Activated naive CD4-positive, alpha-beta T cell (primary cell): ENCODE measurements at places on chromosomes 7 and 10.
A peak's percentile ranks its signal among the peaks of the same experiment; 100 is the strongest.

GRCh38 chr10:30778769-30779168 is 149.2 kb upstream of the LYZL2 start:
- no peak for DNase-seq

DNA sequence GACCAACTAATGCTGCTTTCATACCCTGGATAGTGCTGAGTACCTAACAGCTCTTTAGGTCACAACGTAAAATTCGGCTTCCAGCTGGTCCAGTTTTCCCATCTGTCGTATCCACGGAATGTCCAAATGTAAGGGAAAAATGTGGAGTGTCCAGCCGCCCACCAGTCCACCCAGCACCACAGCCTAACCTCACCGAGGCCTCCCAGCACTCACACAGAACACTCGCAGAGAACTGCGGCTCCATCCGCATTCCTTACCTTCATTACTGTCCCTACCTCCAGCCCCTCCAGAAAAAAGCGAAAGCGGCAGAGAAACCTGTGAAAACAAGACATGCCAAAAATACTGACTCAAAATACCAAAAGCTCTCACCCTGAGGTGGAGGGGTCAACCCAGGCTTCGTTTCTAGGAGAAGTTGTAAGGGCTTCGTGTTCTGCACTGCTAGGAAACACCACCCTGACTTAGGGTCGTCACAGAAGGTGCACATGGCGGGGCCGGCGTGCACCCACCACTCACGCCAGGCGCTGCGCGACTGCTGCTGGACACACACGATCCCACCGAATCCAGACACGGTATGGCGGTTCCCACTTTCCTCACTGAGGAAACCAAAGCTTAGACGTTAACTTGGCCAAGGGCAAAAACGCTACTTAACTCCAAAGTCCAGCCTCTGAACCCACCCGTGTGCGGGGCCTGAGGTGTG is 73.9 kb downstream of the AMZ1 start:
- DNase-seq, result no peak

- DNase-seq, result no peak
These were observed 391.3 kb downstream of the DNAJB6 start for GRCh38 chr7:157727964-157728615.

- DNase-seq, result no peak
These were observed 1.0 kb upstream of the HIF1AN start for GRCh38 chr10:100534726-100535125.

GRCh38 chr10:81814842-81815241 is 60.2 kb upstream of the NRG3 start:
- no peak for DNase-seq

DNA sequence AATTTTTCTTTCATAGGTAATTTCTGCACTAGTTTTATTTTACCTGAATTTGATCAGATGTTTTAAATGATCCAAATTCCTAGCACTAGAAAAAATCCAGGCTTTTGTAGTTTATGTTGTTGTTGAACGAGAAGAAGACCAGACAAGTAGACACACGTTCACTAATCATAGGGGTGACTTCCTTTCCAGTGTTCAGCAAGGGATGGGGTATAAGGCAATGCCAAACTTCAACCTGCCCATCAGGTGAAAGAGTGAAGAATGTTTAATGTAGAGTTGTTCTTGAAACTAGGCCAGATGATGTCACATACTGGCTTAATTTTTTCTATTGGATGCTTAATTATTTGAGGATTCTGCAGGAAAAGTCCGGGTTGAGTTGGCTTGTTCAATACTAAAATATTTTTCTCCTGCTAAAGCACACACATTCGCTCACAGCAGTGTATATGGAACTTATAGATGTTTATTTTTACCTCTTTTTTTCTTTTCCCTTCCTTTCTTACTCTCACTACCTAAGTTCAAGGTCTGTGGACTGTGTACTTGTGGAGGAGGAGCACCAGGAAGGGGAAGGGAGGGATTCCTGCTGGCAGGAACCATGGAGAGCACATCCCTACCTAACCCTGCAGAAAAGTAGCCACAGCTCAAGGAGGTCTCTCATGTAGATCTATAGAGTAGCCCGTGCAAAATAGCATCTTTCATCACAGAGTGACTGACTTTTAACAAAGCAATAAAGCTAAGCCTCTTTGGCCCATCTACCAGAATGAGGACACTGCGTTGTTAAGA is 23.1 kb upstream of the AKR1E2 start:
- DNase-seq, result no peak

DNA sequence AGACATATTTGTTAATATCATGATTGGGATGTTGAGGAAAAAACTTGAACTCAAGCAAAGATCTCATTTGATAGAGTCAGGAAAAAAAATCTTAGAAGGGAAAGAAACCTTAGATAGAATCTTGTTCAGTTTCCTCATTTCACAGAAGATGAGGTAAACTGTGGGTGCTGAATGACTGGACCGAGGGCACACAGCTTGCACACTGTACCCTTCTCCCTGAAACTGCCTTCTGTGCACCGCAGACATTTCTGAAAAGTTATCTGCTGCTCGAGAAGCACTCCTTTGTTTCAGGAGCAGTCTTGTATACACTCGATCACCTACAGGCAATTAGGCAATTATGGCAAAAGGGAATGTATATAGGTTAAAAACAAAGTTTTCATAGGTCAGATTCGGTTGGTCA is 167.4 kb downstream of the SKAP2 start:
- DNase-seq, result no peak

DNA sequence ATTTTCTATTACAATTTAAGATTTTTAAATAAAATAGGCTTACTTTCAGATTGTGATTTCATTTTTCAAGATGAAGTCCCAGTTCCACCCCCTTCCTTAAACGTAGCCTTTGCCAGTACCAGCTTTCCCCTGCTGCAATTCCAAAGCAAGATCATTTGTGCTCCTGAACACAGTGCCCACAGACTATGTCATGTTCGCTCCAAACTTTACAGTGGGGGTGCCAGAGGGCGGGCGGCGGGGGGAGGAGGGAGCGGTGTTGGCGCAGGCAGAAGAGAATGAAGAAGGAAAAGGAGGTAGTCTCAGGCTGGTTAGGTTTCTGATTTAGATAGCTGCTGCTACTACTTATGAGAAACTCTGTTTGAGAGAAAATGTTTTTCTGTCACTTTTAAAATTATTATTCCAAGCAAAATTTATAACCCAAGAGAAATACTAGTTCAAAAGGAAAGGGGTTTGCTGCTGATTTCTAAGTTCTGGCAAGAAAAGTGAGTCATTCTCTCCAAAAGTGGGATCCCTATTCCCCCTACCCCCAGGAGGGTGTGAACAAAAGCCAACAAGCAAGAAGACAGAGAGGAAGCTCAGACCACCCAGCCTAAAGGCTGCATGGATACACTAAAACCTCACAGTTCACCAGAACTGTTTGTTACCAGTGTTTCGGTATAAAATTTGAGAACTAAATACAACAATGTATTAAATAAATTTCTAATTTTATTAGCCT is 109.6 kb downstream of the SRPK2 start:
- no peak for DNase-seq

DNA sequence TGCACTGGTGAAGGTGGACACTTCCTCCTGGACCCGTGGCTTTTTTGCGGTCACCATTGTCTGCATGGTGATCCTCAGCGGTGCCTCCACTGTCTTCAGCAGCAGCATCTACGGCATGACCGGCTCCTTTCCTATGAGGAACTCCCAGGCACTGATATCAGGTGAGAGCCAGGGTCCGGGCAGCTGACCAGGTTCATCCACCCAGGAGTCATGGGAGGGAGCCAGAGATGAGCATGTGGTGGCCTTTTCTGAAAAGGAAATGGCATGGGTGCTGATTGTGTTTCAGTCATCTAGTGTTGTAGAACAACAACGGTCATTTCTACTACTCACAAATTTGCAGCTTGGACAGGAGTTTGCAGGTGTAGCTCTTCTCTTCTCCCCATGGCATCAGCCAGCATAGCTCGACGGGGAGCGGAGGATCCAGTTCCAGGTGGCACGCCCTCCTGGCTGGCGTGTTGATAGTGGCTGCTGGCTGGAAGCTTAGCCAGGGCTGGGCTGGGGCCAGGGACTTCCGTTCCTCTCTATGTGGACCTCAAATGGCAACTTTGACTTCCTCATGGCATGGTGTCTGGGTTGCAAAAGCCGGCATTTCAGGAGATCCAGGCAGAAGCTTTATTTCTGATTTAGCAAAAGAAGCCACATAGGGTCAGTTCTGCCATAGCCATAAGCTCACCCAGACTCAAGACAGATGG is 32.7 kb downstream of the SLC29A3 start:
- no peak for DNase-seq

DNA sequence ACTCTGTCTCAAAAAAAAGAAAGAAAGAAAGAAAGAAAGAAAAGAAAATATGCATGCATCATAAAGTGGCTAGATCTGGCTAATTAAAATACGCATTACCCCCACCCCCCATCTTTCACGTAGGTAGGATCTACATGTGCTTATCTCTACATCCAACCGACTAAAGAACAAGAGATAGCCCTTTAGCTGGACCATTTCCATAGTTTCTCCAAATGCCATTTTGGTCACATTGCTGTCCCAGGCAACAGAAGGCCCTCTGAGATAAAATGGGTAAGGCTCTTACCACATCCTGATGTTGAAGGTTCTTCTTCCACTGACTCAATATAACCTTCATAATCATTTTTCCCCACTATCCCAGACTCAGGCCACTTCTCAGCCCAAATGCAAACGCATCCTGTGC is 31.5 kb downstream of the PIK3AP1 start:
- no peak for DNase-seq

GRCh38 chr7:42753367-42753766 is 158.5 kb downstream of the C7orf25 start:
- DNase-seq, result no peak

GRCh38 chr10:106705681-106706100 is 458.8 kb downstream of the SORCS1 start:
- DNase-seq, result no peak

- DNase-seq, result no peak
These were observed 29.4 kb upstream of the ECHDC3 start for GRCh38 chr10:11712744-11713143.

GRCh38 chr10:70758757-70759514 is 26.2 kb downstream of the TBATA start:
- DNase-seq, result peak; percentile 21

DNA sequence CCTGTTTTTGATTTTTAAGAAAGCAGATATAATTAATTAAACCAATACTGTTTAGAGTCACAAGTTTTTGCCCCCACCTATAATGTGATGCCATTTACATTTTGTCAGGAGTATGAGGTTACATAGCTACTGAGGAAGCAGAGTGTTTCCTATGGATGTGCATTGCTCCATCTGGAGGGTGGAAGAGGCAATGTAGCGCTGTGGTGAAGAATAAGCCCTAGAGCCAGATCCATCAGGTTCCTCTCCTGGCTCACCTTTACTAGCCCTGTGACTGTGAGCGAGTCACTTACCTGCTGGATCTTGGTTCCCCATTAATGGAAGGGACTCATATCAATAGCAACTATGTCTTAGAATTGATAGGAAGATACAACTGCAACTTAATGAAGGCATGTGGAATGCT is 216.0 kb downstream of the GPAM start:
- DNase-seq, result no peak

DNA sequence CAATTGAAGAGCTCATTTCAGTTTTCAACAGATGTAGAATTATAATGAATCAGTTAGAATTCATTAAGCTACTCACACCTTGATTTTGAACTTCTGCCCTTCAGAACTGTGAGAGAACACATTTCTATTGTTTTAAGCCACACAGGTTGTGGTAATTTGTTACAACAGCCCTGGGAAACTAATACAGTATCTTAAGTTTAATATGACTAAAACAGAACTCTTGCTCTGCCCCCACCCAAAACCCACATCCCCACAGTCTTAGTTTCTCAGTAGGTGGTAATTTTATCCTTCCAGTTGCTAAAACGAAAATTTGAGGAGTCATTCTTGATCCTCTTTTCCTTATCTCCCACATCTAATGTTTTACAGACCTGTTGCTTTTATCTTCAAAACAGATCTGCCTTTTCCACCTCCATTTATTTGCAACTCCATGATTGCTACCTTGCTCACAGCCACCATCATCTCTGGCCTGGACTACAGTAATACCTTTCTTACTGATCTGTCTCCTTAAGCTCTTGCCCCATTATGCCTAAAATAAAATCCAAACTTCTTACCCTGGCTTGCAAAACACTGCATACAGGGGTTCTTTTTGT is 72.8 kb upstream of the NXPH1 start:
- no peak for DNase-seq

DNA sequence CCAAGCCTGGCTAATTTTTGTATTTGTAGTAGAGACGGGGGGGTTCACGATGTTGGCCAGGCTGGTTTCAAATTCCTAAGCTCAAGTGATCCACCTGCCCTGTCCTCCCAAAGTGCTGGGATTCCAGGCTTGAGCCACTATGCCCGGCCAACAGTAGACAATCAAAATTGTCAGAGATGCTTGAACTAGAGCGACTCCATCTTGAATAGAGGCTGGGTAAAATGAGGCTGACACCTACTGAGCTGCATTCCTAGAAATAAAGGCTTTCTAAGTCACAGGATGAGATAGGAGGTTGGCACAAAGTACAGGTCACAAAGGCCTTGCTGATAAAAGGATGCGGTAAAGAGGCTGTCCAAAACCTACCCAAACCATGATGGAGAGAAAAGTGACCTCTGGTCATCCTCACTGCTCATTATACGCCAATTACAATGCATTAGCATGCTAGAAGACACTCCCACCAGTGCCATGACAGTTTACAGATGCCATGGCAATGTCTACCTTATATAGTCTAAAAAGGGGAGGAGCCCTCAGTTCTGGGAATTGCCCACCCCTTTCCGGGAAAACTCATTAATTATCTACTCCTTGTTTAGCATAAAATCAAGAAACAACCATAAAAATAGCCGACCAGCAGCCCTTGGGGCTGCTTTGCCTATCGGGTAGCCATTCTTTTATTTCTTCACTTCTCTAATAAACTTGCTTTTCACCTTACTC is 134.5 kb downstream of the BAMBI start:
- DNase-seq, result no peak

DNA sequence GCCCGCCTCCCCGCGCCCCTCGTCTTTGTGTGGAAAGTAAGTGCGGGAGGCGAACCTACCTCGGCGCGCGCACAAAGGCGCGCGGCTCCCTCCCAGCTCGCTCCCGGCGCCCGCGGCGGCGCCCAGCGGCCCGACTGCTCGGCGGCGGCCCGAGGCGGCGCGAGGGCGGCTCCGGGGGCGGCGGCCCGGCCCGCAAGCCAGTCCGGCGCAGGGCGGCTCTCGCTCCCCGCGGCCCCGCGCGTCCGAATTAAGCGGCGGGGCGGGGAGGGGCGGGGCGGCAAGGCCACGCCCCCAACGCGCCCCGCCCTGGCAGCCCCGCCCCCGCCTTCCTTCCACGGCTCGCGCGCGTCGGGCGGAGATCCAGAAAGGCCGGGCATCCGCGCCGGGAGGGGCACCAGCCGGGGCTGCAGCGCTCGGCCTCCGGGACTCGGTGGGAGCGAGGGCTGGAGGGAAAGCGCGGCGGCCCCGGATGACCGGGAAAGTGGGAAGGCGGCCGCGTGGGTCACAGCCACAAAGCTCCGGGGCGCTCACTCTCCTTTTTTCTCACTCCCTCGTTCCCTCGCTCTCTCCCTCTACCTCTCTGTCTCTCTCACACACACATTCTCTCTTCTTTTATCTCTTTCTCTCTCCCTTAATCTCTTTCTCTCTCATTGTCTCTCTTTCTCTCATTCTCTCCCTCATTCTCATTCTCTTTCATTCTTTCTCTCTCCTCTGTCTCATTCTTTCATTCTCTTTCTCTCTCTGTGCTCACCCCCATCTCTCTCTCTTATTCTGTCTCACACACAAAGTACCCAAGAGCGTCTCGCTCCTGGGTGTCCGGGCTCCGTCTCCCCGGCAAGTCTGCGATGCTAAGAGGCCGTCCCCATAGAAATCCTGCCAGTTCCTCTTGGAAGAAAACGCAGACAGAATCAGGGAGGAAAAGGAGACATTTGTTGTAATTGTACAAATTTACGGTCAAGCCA is 170.2 kb downstream of the FAM107B start:
- DNase-seq, result peak; percentile 66

- no peak for DNase-seq
These were observed 131.1 kb upstream of the MGMT start for GRCh38 chr10:129335942-129336341.

GRCh38 chr10:33494694-33495265 is 160.3 kb upstream of the NRP1 start:
- no peak for DNase-seq
